Mesothelial cell of epicardium (in vitro differentiated cells): ENCODE measurements at places on chromosomes 5 and 9. TPM values are rescaled to one million over a fixed set of nuclear protein-coding genes. Genes with fewer than 3 reads are reported as not detected.

- DNase-seq, result no peak
- H3K36me3 ChIP-seq, result peaks cover 1% of the 10 kb centered on the region
- H3K27ac ChIP-seq, result peak overlapping the region; percentile 13
- H3K4me3 ChIP-seq, result no peak overlapping the region
- no peaks in the 10 kb centered on the region for H3K27me3 ChIP-seq
- H3K4me1 ChIP-seq, result peaks cover 37% of the 10 kb centered on the region
These were observed 386.3 kb downstream of the BNC2 start for GRCh38 chr9:16484180-16484579.

DNA sequence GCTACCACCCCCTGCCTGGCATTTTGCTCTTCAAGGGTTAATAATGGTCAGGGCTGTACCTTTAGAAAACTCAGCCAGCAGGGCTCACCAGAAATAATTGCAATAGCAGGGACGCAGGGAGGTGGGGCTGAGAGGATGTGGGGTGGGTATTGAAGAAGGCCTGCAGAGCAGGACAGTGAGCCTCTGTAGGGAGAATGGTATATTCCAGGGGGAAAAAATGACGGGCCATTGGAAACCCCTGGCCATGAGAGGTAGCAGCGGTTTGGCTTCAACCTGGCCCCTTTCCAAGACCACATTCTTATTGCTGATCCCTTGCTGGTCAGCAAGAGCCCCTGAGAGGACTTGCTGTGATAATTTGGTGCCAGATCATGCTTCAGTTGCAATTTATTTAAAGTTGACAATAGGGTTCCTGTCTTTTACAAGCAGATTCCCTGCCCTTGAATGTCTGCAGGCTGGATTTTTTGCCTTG lies 36.7 kb upstream of the CTNNA1 start:
- H3K27me3 ChIP-seq, result no peaks in the 10 kb centered on the region
- H3K27ac ChIP-seq, result peak overlapping the region; percentile 89
- DNase-seq, result peak; percentile 46
- no peak overlapping the region for H3K4me3 ChIP-seq

HEMGN gene
- total RNA-seq, result not detected in 3 replicates

SOX30 gene
- total RNA-seq, result not detected in 3 replicates

DNA sequence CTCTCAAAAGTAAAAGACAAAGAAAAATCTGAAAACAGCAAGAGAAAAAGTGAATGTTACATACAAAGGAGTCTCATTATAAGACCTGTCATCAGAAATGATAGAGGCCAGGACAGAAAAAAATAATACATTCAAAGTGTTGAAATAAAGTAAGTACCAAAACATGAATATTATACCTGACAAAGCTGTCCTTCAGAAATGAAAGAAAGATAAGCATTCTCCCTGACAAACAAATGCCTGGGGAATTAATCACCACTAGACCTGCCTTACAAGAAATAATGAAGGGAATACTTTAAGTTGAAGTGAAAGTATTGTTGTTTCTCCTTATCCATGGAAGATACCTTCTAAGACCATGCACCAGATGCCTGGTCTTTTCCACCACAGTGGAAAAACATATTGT lies 1605.2 kb upstream of the CDH6 start:
- H3K36me3 ChIP-seq, result no peaks in the 10 kb centered on the region
- no peak overlapping the region for H3K4me3 ChIP-seq
- H3K4me1 ChIP-seq, result no peaks in the 10 kb centered on the region
- no peak overlapping the region for H3K27ac ChIP-seq
